CD4-positive, alpha-beta T cell treated with Interleukin-4 for 1 hour (primary cell): ENCODE measurements at places on chromosomes 11 and 22.
A peak's percentile ranks its signal among the peaks of the same experiment; 100 is the strongest.

- no peak for DNase-seq
Measured at GRCh38 chr11:70092959-70093715, 15.0 kb downstream of the ANO1 start.

DNA sequence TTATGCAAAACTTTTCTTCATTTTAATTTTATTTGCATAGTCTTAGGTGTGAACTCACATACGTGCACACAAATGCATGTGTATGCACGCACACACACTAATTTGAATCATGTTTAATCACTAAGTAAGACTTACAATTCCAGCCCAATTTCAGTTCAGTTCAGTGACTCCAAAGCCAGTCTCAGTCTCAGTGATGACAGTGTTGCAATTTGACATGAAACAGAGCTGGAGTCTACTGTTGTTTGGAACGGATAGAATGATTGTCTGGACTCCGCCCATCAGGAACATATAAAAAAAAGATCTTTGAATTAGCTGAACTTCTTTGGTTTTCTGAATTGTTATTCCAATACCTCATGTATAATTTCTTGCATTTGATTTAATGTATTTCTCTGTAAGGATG is 14.9 kb upstream of the OR51S1 start:
- no peak for DNase-seq

- DNase-seq: no peak
Measured at GRCh38 chr11:98104249-98104648, 916.5 kb upstream of the CNTN5 start.

DNA sequence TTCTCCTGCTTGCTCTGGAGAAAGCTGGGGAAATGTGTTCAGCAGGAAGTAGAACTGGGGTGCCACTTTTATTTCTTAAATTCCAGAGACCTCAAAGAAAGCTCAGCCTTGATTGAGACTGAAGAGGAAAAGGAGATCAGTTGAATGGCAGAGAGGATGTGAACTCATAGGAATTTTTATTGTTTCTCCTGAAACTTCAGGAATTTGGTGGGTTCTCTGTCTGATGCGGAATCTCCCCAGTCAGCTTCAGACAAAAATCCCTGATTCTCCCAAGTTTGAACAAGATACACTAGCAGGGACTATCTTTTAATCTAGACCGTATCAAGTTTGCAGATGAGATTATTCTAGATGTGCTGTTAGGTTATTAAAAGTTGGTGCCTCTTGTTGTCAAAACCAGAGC is 23.0 kb downstream of the EHF start:
- DNase-seq: no peak

- peak; percentile 75 for DNase-seq
Measured at GRCh38 chr11:61162092-61162941, 1.1 kb upstream of the VPS37C start.

DNA sequence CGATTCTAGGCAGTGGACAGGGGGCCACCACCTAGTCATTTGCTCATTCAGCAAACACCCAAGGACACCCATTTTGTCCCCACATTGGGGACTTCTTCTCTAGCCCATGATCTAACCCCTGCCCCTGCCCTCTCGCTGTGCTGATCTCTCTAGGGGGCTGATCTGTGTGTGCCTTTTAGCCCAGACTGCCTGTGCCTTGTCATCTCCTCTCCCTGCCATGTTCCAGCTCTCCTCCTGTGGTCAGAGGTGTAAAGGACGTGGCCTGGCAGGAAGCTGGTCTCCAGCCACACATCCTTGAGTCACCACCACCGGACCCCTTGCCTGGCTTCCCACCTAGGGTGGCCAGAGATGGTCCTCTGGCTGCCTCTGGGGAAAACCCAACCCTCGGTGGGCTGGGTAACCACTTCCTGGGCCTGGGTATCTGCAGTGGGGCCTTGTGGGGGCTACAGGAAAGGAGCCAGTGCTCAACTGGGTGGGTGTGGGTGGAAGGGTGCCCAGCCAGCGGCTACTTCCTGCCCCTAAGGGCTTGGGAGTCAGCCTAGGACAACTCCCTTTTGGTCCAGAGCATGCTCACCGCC is 1.3 kb downstream of the CTSW start:
- DNase-seq: no peak

DNA sequence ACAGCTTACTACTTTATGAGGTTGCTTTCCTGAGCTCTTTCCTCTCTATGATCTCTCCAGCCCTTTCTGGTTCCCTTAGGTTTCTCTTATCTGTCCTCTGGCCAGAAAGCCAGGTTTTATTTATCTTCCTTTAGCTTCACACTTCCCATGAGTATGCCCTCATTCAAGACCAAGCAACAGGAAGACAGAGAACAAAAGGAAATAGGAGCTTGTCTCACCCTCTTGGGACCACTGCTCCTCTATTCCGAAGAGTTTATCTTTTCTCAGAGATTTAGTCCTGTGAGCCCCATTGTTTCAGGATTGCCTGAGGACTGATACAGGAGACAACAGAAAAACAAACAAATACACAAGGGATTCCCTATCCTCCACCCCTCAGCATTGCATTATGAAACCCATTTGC is 62.4 kb upstream of the CCDC179 start:
- no peak for DNase-seq

- DNase-seq: no peak
Measured at GRCh38 chr11:128297091-128297651, 290.2 kb downstream of the ETS1 start.

- no peak for DNase-seq
Measured at GRCh38 chr11:3809624-3809928, 1.2 kb downstream of the PGAP2 start.

DNA sequence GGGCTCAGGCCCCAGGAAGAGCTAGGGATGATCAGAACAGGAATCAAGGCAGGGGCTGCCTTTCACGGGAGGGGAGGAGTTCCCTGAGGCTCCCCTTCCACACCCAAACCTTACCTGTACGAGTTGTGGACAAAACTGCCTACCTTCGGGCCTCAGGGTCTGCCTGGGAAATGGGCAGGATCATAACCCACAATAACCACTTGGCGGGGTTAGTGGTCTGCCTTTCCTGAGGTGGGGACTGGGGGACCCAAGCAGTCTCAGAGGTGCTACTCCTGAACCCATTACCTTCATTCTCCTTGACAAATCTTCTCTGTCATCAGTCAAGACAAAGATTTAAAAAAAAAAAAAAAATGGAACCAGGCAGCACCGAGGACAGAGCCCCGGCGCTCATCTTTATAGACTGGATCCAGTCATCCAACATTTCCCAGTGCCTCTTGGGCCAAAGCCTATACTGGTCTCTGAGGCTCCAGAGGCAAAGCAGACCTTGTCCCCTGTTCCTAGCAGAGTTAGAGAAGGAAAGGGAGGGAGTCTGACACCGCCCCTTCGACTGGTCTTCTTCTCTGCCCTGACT is 14.2 kb downstream of the P2RY6 start:
- DNase-seq: no peak

DNA sequence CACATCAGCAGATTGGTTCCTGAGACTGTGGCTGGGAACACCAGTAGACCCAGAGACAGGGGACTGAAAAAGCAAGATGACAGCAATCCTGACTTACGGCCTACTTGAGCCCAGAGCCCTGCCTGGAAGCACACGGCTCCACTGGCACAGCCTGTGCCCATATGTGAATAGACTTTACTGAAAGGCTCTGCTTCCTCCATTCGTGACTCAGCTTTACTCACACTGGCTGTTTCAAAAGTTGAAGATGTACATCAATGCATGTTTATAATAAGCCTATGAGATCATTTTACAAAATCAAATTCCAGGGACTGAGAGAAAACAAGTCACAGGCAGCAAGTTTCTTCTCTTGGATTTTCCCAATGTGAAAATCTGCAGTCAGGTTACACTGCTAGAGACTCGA is 134.6 kb upstream of the TEAD1 start:
- DNase-seq: no peak

DNA sequence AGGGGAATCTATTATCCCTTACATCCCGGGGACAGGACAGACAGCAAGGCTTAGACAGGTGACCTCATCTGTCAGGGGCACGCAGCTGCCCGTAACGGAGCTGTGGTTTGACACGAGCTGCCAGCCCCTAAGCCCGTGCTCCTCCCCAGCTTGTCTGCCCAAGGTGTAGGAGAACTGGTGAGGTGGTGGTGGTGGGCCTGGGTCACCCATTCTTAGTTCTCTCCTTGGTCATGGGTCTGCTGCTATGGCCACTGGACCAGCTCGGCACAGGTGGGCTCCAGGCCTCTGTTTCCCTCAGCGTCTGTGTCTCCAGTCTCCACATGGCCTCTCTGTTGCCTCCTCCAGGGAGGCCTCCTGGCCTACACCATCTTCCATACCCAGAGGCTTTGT is 5.4 kb downstream of the PARVG start:
- no peak for DNase-seq

DNA sequence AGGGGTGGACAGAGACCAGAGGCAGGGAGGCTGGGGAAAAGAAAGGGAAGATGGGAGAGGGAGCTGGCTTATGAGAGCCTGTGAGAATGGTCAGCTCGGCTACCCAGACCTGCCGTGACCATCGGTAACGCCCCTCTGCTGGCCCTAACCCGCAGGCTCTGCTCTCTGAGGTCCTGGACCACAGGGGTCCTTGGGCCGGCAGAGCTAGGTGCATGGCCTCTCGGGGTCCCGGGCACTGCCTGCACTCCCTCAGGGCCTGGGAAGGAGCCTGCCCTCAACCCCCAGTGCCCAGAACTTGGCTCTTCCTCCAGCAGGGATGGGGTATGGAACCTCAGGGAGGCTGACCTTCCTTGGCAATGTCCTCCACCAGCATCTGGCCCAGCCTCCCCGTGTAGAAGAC is 13.2 kb downstream of the GGT5 start:
- DNase-seq: no peak

GRCh38 chr11:3028813-3029212 is 28.4 kb downstream of the CARS1 start:
- DNase-seq: no peak

DNA sequence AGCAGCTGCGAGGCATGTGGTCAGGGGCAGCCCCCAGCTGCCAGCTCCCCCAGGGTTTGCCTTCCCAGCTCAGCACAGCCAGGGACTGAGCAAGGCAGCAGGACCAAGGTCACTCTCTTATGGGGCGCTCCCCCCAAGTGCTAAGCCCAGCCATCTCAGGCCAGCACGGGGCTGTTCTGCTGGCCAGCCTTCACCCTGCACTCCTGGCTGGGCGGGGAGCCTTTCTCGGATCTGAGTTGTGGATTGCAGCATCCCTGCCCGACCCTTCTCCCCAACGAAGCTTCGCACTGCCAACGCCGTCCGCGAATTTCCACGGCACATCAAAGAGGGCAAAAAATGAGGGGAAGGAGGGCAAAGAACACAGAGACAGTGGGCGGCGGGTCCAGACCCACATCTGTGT is 42.5 kb upstream of the GAL start:
- no peak for DNase-seq

GRCh38 chr11:113593698-113594308 is 112.3 kb downstream of the TMPRSS5 start:
- DNase-seq: no peak

- DNase-seq: no peak
Measured at GRCh38 chr11:373716-374551, 4.6 kb downstream of the B4GALNT4 start.

GRCh38 chr11:75445315-75445953 is 12.4 kb upstream of the KLHL35 start:
- DNase-seq: peak; percentile 72

DNA sequence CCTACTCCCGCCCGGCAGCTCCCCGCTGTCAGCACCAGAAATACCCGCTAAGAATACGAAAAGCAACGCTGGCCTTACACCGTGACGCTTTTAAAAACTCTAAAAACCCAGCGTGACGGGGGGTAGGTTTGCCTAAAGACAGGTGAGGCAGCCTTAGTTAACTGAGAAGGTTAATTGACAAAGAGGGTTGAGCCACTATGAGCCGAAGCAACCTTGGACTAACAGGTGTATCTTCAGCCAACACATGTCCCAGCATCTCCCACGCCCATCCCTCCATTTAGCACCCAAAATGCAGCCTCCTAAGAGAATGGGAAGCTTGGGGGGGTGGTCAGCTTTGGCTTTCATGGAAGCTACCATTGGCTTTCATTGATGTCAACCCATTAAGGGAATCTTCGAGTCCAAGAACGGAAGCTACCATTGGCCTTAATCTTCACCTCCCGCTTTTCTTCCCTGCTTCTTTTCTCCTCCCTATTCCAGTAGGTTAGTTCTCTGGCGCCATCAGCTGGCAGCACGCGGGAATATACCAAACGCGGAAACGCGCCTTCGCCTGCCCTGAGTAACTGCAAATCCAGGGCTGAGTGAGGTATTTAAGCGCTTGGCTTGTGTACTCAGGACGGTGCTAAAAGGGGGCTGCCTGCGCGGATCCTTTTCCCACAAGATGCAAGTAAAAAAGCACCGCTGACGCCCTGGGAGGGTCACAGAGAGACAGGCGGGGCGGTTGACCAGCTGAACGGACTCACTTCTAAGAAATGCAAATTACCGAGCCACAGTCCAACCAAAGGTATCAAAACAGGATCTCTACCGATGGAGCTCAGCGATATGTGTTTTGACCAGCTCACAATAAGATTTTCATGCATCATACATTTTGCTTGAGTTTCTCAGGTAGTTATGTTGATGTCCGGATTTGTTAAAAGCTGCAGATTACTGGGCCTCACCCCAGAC is 38.5 kb upstream of the GLYATL1 start:
- DNase-seq: peak; percentile 47

GRCh38 chr11:75955443-75955842 is 140.4 kb downstream of the UVRAG start:
- no peak for DNase-seq

- no peak for DNase-seq
Measured at GRCh38 chr11:11057472-11057854, 199.6 kb upstream of the ZBED5 start.

GRCh38 chr22:35424761-35425160 is 24.8 kb downstream of the MCM5 start:
- DNase-seq: no peak

- no peak for DNase-seq
Measured at GRCh38 chr22:30175690-30176288, 70.8 kb downstream of the LIF start.

DNA sequence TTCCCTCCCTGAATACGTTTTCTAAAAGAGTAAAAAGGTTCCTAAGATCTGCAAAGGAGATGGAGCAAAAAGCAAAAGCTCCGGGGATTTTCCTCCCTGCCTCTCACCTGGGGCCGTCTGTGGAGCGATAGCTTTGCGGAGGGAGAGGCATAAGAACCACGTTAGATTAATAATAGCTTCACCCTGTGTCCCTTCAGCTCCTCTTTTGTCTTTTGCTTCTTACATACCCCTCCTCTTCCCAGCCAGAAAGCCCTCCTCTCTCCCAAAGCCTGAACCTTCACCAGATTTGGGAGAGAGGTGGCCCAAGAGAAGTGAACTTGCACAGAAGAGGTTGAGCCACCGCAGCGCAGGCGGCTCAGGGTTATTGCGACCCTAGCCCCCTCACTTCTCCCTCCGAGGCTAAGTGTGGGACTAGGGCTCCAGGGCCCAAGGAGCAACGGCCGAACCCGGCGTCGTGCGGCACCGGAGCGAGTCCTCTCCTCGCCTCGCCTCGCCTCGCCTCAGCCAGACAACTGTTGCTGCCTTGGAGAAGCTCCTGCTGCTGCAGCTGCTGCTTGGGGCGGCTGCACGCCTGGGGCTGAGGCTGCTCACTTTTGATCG is 97.6 kb upstream of the HSD17B12 start:
- no peak for DNase-seq

DNA sequence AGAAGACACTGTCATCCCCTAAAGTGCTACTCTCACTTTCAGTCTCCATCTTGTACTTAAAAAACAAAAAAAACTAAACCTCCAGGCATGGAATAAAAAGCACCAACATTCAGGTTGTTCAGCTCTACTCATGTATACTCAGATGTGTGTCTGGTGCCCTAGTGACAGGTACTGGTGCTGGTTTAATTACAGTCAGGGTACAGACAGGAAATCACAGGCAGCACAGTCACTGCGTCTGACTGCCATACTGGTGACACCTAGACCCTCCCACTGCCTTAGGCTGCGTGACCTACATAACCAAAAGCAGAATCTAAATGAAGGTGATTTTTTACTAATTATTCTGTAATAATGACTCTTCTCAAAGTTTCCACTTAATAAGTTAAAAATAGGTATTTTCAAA is at the start of gene ARHGAP32:
TSS of gene ARHGAP32 (minus strand) at position 176 of the 400 bp plus-strand sequence. CDS start at position 49, 127 bp downstream.
- peak; percentile 11 for DNase-seq
